Right ventricle myocardium superior (tissue), 1 donor: ENCODE measurements at places on chromosomes 16 and 17.

GRCh38 chr16:54076006-54076504 lies 210.5 kb downstream of the IRX3 start:
- no peak for DNase-seq

- no peak for DNase-seq
Measured at GRCh38 chr16:27387724-27388123, 14.2 kb upstream of the IL21R start.

DNA sequence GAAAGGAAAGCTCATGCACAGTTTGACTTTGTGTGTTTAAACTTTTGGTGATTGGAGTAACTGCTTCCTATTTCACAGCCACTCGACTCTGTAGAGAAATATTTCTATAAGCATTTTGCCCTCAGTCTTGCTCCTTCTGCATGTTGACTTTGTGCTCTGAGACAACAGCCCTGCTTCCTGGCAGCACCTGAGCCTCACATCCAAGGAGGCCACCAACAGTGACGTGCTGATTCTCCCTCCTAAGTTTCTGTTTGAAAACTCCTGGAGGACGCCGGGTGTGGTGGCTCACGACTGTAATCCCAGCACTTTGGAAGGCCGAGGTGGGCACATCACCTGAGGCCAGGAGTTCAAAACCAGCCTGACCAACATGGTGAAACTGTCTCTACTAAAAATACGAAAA lies 23.9 kb upstream of the WSB1 start:
- no peak for DNase-seq

GRCh38 chr17:76432004-76432403 lies 20.9 kb downstream of the UBE2O start:
- DNase-seq, result no peak

DNA sequence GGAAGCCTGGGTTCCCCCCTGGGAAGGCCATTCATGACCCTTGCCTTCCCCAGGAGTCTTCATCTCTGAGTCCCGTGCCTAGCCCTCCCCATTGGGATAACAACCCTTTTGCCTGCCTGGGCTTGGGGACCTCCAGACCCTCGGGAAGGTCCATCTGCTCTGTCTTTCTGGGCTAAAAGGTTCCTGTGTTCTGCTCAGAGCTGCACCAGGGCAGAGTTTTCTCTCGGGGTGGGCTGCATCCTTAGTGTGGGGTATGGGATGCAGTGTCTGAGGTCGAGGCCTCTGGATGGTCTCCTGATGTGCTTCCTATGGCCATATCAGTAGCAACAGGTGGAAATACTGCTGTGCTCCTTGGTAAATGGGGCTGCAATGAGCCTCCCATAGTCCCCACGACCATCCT lies 22.9 kb upstream of the PLLP start:
- DNase-seq, result no peak

- peak; percentile 37 for DNase-seq
Measured at GRCh38 chr17:8080799-8081219, 6.7 kb downstream of the ALOX12B start.
